ENCODE measurements at places on chromosomes 3 and 15.

DNA sequence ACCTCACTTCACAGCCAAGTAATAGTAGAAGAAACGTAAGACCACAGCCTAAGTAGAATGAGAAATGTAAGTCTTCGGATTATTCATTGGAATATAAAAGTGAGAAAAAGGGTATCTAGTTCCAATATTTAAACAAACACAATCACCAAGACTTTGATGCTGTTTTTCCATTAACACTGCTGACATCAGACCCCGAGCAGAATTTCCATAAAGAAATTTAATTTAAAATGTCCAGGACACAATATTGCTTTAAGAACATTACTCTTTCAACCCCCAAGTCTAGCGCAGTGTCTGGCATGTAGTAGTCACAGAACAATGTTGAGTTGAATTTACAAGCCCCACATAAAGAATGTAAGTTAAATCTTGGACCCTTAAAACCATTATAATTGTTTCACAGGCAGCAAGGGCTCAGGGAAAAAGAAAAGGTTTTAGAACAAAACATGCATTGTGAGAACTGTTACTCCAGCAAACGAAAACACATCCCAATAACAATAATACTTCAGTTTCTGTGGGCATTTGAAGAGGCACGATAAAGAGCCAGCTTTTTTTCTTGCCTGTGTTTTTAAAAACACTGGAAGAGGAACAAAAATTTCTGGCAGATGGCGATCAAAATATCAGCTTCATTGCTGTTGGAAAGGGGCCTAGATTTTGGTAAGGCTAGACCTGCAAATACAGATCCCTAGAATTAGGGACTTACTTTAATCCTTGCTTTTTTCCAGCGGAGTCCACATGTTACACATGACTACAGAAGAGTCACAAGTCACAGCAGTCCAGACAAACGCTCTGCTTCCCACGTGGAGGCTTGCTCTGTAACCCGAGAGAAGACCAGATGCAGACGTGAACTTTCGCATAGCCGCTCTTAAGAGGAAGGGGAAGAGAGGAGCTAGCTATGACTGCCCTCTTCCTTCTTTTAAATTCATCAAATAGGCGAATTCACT is 77.9 kb upstream of the IGSF10 start:
- peak; percentile 40 for ATAC-seq

- ATAC-seq = no peak
These were observed 9.6 kb downstream of the SENP8 start for GRCh38 chr15:72127724-72128322.

DNA sequence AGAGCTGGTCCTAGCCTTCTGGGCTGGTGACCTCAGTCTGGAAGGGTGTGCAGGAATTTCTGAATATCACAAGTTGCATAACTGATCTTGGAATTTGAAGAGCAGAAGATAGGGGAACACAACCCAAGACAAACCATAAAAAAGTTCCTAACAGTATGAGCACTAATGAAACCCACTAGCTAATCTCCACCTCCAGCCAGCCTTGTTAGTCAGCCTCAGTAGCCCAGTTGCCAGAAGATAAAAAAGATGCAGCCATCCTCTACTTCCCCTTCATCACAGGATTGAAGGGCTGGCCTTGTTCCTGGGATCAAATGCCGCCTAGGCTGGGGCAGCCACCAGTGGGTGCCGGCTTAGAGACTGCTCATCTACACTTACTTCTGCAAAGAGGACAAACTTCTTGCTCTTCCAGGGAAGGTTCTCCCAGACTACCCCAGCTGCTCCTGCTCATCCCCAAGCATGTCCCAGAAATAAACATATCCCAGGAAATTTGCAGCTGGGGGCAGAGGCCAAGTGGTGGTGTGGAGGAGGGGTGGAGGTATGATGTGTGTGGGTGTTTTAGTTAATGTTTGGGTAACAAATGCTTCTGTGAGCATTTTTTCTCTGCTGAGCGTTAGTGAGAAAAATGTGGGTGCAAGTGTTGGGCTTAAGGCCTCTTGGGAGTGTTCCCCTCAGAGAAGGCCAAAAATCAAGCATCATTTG is 9.2 kb upstream of the ITGA11 start:
- no peak for ATAC-seq

- no peak for ATAC-seq
These were observed 17.9 kb upstream of the SATB1 start for GRCh38 chr3:18442756-18443664.

- ATAC-seq = no peak
These were observed 455.6 kb downstream of the TUSC7 start for GRCh38 chr3:117165176-117165575.

- no peak for ATAC-seq
These were observed 8.6 kb upstream of the EEFSEC start for GRCh38 chr3:128144512-128145187.

- ATAC-seq = peak; percentile 61
These were observed 50.1 kb downstream of the UMPS start for GRCh38 chr3:124780356-124780755.

DNA sequence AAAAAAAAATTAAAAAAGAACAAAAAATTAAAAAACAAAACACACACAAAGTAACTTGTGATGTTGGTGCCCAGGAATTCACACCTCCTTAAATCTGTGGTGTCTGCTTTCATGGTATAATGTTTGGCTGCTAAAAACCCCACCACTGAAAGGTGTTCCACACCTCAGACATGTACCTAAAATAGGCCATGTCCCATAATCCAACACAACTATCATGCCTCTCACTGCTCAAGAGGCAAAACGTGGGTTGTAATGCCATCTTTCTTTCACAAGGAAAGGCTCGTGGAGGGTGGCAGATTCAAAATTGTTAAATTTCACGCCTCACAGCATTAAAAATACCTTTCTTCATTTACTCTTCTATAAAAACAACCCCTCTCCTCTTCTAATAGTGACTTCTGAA is 29.5 kb downstream of the MKRN2 start:
- ATAC-seq = no peak

DNA sequence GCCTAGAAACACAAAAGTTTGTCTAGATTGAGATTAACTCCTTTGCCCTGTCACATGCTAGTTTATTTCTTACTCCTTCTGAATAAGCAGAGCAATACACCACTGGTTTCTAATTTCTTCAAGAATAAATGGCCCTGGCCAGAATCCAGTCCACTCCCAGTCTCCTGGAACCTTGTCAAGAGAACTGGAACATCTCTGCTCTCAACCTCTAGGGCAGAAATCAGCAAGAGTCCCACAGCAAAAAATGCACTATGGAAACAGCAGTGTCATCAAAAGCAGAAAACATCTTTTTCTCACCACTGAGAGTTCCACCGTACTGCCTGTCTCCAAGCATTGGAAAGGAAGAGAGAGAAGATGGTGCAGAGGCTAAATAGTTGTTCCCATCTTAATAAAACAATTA is 35.9 kb upstream of the PPP2R3A start:
- ATAC-seq = peak; percentile 72

GRCh38 chr15:36773698-36774097 is 194.3 kb downstream of the CDIN1 start:
- ATAC-seq = no peak

Data from motor neuron (in vitro differentiated cells).